ENCODE measurements at places on chromosomes 13 and 19.

- no peak for DNase-seq
Measured at GRCh38 chr19:4500841-4501591, 17.3 kb downstream of the PLIN4 start.

GRCh38 chr13:72341904-72342303 is 385.5 kb downstream of the MZT1 start:
- no peak for DNase-seq

- no peak for DNase-seq
Measured at GRCh38 chr19:5690955-5691821, 1.1 kb downstream of the RPL36 start.

DNA sequence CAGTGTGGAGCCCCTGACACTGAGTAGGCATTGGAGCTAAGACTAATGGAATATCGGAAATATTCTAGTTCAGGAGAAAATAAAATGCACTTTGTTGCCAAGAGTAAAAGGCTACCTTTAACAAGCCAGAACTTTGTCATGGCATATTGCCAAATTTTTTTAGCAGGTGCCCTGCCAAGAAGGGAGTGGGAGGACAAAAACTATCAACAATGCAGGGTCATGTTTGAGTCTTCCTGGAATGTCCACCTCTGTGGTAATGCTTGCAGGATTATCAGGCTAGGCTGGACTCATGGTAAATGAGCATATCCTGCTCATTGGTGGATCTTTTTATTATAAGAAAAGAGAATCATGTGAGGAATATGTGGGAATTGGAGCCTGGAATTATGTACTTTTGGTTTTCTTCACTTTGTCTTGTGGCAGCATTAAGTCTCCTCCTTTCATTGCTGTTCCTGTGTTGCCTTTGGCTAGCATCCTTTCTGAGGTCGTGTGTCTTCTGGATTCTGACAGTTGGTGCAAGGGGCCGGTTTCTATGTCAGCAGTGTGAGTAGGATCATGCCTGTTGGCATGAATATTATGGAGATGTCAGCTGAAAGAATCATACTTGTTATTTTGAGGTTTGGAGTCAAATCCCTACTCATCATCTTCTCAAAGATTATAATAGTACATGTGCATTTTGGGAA is 122.9 kb upstream of the SPRY2 start:
- DNase-seq, result no peak

- DNase-seq, result no peak
Measured at GRCh38 chr19:32098968-32099367, 246.4 kb upstream of the ZNF507 start.

DNA sequence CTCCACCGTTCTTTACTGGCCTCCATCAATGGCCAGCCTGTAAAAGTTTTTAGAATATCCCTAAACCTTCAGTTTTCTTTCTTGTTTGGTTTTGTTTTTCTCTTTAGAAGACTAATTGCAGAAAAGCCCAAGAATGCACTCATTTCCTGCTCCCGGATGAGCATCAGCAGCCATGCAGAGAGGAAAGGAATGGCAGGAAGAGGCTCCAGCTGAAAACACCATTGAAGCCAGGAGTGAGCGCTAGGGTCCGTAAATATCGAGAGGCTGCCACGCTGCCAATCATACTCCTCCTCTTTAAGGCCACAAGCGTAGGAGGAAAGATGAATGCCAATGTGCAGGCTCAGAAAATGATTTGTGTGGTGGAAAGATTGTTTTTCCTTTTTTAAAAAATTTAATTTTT is 57.4 kb upstream of the UBE2L5 start:
- no peak for DNase-seq

GRCh38 chr19:33405553-33406461 is 32.3 kb downstream of the CEBPG start:
- no peak for DNase-seq

DNA sequence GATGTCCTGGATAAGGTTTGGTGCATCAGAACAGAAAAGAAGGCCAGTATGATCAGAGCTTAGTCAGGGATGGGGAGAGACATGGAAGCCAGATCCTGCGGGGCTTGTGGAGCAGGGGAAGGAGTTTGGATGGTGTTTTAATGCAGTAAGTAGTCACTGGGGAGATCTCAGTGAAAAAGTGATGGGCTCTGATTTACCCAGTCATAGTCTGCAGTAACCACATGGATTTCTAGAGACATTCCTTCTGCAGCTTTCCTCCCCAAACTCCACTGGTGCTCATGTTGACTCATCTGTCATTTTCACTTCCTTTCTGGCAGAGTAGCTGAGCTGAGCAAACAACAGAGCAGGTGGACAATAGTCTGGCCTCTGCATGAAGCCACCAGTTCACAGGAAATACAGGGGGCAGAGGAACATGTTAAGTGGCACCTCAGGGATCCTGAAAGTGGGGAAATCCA is 144.1 kb downstream of the DPF1 start:
- DNase-seq, result peak; percentile 75

DNA sequence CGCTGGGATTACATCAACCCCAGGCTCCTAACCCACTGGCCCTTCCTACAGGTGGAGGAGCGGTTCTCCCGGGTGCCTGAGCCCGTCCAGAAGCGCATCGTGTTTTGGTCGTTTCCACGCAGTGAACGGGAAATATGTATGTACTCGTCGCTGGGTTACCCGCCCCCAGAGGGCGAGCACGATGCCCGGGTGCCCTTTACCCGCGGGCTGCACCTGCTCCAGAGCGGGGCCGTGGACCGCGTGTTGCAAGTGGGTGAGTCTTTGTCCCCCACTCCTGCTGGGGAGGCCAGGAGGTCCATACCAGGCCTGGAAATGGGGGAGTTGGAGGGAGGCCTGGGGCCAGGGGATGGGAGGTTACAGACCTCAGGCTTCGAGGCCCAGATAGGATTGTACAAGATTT is 4.4 kb downstream of the ZSWIM4 start:
- no peak for DNase-seq

- no peak for DNase-seq
Measured at GRCh38 chr13:109465148-109465547, 321.2 kb downstream of the IRS2 start.

All from HS-27A (cell line).